ENCODE measurements at places on chromosomes 6 and 20.

DNA sequence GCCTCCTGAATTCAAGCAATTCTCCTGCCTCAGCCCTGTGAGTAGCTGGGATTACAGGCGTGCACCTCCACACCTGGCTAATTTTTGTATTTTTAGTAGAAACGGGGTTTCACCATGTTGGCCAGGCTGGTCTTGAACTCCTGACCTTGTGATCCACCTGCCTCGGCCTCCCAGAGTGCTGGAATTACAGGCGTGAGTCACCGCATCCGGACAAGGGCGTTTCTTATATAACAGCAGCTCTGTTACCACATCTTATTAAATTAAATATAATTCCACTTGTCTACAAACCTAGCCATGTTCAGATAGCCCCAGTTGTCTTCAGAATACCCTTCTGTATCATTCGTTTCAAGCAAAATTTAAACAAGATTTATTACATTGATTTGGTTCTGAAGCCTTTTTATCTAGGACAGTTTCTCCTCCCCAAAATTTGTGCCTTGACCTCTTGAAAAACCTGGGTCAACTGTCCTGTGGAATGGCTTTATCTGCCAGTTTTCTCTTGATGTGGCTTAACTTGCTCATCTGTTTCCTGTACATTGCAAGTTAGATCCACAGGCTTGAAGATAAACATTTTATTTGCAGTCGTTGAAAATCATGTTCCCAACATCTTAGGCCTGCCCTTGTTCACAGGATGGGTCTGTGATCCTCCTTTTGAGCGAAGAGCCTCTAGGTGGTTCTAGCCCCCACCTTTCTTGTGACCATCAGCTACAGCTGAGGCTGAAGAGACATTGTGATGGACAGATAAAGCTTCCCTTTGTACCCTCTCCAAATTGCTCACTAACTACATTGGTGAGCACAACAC is 132.2 kb downstream of the ARID1B start:
- DNase-seq = no peak

DNA sequence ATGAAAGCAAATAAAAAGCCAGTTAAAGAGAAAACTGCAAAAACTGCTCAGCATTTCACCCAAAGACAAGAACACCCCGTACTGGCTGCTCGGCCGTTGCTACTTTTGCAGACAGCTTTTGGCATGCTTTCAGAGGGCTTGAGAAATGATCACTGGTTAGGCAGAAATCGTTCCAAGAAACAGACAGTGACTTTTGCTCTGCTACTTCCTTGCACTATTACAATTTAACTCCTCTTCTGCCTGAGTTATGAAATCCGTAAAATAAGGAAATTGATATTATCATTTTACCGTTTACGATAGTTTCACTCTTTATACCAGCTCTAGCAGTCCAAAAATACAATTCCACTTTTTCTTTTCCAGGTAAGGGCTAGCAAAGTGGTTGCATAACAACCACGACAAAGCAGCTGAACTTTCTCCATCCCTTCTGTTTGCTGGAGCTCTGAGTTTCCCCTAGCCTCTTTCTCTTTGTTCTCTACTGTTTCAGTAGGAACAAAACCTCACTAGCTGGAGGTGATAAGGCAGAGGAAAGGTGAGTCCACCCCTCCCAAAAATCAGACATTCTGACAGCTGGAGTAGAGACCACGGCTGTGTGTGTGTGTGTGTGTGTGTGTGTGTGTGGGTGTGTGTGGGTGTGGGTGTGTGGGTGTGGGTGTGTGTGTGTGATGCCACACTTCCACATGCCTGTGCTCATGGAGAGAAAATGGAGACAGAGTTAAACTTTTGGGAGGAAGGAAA is 191.8 kb upstream of the RREB1 start:
- DNase-seq = no peak

DNA sequence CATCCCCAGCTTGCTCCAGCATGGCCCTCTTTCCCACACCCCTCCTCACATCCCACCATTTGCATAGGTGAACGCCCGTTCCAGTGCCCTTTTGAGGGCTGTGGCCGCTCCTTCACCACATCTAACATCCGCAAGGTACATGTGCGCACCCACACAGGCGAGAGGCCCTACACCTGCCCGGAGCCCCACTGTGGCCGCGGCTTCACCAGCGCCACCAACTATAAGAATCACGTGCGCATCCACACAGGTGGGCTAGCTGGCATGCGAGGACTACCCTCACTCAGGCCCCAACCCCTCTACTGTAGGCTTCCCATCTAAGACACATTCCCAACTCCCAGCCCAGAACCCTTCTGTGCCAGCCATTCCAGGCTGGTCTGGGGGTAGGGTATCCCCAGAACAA is 6.1 kb upstream of the DEF6 start:
- no peak for DNase-seq

- DNase-seq = no peak
Observed at GRCh38 chr6:154995254-154996015, at the start of gene TIAM2. Gene TIAM2 (plus strand): TSS chr6:154995315. CDS start chr6:155129224, 133,909 bp downstream.

GRCh38 chr20:362271-363254 is 15.7 kb downstream of the NRSN2 start:
- no peak for DNase-seq

DNA sequence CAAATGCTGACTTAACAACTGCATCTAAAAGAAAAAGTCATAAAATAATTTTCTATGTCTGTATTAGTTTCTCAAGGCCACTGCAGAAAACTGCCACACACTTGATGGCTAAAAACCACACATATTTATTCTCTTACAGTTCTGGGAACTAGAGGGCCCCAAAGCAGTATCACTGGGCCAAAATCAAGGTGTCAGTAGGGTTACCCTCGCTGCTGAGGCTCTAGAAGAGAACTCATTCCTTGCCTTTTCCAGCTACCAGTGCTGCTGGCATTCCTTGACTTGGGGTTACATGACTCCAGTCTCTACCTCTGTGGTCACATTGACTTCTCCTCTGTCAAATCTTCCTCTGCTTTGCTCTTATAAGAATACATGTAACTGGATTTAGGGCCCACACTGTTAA is 124.6 kb upstream of the THEMIS start:
- no peak for DNase-seq

GRCh38 chr20:23601715-23602114 is 4.0 kb downstream of the CST9 start:
- no peak for DNase-seq

DNA sequence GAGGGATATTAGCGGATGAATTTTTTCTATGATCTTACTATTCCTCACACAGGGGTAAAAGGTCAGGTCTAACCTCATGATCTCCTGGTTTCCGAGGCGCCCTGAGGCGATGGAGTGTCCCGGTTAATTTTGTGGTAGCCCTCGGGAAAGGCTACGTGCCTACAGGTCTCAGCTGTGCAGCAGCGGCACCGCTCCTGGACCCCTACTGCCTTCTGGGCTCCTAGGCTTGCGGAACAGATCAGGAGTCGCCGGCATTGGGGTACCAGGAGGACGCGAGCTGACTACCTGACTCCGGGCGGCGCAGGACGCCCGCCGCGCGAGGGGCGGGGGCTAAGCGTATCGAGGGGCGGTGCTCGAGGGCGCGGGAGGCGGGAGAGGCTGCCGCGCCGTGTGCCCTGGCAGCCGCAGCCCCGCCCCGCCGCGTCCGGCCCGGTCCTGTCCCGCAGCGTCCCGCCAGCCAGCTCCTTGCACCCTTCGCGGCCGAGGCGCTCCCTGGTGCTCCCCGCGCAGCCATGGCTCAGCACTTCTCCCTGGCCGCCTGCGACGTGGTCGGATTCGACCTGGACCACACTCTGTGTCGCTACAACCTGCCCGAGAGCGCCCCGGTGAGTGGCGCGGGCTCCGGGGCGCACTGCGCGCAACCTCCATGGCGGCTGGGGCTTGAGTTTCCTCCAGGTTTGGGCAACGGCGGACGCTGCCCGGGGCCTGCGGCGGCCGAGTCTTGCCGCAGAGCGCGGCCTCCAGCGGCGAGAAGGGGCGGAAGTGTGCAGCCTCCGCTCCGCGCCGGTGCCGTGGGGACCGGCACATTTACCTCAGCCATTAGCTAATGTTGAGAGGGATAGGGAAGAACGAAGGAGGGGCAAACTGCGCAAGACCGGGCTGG is at the start of gene NT5DC1:
Gene NT5DC1 (plus strand): TSS at position 435 of the 883 bp plus-strand sequence. CDS start 78 bp downstream, at position 513.
- peak; percentile 67 for DNase-seq

- no peak for DNase-seq
Observed at GRCh38 chr20:25707695-25708094, 11.0 kb upstream of the ZNF337 start.

- peak; percentile 11 for DNase-seq
Observed at GRCh38 chr6:154408891-154409500, 52.4 kb upstream of the IPCEF1 start.

GRCh38 chr6:157240059-157240959 is 83.0 kb downstream of the TMEM242 start:
- DNase-seq = no peak

GRCh38 chr6:119446115-119446554 is 96.6 kb upstream of the MAN1A1 start:
- DNase-seq = no peak

- DNase-seq = no peak
Observed at GRCh38 chr20:3927486-3928291, 38.5 kb downstream of the PANK2 start.

GRCh38 chr6:160462551-160463109 is 114.5 kb downstream of the SLC22A3 start:
- peak; percentile 39 for DNase-seq

DNA sequence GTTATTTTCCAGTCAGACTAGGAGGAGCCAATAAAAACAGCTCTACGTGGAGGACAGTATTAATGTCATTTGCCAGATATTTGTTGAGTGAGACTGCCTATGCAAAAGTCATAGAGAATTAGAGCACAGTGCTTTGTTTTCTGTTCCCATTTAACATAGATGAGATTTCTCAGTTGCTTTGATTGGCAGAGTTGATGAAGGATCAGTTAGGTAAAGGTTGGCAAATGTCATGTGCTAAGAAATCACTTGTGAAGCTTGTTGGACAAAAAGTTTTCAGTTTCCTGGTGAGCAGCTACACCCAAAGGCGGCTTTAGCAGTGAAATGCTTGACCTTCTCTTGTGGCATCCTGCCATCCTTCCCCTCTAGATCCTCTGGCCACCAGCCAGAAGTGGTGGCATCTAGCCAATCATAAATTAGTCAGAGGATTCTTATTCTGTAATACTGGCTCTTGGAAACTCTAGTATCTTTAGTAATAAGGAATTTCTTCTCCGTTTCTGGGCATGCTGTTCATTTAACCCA is 37.0 kb downstream of the BCKDHB start:
- DNase-seq = no peak

DNA sequence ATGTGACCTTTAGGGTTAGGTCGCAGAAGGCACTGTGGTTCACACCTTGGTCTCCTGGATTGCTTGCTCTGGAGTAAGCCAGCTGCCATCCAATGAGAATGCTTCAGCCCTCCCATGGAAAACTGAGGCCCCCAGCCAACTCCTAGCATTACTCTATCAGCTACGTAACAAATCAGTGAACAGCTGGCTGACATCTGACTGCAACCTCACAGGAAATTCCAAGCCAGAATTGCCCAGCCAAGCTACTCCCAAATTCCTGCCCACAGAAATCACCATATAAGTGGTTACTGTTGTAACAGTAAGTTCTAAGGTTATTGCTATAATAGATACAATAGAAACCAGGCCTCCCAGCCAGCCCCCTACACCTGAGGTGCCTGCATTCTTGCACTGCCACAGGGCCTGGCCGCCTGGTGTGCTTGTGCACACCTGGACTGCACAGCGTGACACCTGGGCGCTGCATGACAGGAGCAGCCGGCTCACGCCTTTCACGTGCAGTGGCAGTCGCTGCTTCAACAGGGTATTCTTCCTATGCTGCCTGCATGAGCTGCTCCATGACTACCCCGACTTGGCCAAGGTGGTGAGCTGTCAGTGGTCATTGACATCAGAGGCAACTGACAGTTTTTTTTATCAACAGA is 429.7 kb upstream of the RUNX2 start:
- DNase-seq = no peak

DNA sequence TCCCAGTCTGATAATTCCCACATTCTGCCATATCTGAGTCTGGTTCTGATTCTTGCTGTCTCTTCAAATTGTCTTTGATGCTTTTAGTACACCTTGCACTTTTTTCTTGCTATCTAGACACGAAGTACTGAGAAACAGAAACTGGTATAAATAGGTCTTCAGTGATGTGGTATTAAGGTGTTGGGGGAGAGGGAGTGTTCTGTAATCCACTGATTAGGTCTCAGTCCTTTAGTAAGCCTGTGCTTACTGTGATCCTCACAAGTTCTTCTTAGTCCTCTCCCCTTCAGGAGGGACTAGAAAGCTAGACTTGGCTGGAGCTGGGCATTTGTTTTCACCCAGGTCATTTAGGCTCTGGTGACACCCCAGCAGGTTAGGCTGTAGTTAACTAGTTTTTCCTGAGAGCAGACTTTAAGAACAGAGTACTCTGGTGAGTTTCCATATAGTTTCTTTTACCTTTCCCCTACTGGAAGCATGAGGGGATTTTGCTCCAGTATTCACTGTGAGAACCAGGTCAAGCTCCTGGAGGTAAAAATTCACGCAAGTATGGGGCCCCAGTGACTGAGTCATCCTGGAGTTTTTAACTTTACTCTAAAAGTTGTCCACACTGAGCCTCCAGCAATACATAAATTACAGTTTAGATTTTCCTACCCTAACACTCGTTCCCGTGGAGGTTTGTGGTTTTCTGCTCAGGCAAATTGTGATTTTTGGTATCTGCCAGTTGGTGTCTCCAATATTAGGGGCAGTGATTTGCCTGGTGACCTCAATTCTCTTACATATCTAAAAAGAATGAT is 154.6 kb downstream of the CDKAL1 start:
- DNase-seq = no peak

DNA sequence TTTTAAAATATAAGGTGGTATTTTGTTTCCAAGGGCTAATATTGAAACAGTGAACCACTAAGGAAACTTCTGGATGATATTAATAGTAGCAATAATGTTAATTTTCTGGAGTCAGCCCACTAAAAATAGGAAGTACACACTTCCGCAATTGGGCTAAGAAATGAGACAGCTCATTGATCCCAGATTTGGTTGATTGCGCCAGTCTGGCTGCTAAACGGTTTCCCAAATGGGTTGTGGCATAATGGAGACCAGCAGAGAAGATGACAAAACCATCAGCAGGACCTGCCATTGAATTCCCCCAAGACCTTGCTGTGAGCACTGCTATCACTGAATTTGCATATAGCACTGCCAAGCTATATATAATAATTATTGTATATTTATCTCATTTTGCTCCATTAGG is 71.2 kb upstream of the SGK1 start:
- no peak for DNase-seq

GRCh38 chr20:61385296-61385695 is 133.2 kb downstream of the CDH4 start:
- no peak for DNase-seq

DNA sequence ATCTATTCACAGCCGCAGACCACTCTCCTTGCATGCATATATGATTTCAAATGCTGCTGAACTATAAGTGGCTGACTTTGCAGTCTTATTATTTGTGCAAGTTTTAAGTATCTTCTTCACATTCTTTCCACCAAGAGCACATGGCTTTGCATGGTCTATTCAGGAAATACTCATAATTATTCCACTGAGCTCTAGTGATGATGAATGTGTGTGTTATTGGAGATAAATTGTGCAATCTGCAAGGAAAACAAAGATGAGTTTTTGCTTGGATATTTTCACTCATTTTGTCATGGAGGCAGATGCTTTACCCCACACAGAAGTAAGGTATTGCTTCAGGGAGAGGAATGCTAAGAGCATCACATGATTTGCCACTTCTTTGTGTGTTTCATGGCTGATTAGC is 764.6 kb downstream of the TBC1D32 start:
- no peak for DNase-seq

Data from CD8-positive, alpha-beta T cell (primary cell).